ENCODE measurements at places on chromosomes 5 and 9.

GRCh38 chr9:37336150-37336549 lies 86.3 kb upstream of the GRHPR start:
- DNase-seq = no peak

DNA sequence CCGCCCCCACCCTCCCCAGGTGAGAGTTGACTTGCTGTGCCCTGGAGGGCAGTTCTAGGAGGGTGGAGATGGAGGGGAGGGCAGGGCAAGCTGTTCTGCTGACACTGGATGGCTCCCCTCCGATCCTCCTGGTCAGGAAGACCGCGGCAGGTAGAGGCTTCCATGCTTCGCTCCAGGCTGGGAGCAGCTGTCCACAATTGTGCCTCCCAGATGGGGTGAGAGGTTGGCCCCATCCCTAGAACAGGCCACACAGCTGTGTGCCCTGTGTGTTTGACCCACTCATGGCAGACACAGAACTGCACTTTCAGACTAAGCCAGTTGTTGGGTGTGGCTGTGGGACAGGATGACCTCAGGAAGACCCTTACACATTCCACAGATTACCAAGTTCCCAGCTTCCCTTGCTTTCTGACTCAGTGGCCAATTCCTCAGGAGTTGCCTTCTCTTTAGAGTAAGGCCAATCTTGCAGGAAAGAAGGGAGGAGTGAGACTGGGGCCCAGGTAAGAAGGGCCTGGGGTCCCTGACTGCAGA lies 72.1 kb upstream of the HSPA9 start:
- no peak for DNase-seq

- DNase-seq = no peak
Measured at GRCh38 chr5:141716009-141716408, 34.0 kb upstream of the ARAP3 start.

- no peak for DNase-seq
Measured at GRCh38 chr5:132003170-132003744, 8.2 kb downstream of the ACSL6 start.

DNA sequence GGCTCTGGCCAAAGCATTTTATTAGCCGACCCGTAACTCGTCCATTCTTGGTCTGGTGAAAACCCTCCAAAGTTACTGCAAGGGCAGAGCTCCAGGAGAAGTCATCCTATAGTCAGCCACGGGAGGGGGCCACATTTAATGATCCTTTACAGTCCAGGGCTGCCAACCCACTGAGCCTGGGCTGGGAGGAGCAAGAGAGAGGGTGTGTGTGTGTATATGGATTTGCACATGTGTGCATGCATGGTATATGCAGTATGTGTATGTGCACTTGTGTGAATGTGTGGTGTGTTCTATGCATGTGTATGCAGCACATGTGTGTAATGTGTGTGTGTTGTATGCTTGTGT lies 4.2 kb upstream of the RASGEF1C start:
- no peak for DNase-seq

All from stimulated activated CD4-positive, alpha-beta T cell treated with anti-CD3 and anti-CD28 coated beads, Interleukin-2, amount 100 ng/mL, for 48 hours (primary cell).